NCI-H524 treated with DMSO at 0.1 percent for 48 hours (cell line): ENCODE measurements at places on chromosomes 11 and 22.

- DNase-seq: no peak
Measured at GRCh38 chr22:36056980-36057379, 28.4 kb upstream of the RBFOX2 start.

- DNase-seq: no peak
Measured at GRCh38 chr11:28490773-28491382, 382.7 kb downstream of the METTL15 start.

- no peak for DNase-seq
Measured at GRCh38 chr11:15841931-15842740, 514.2 kb downstream of the SOX6 start.

- DNase-seq: no peak
Measured at GRCh38 chr11:67640021-67640757, 626 bp upstream of the TBX10 start.

DNA sequence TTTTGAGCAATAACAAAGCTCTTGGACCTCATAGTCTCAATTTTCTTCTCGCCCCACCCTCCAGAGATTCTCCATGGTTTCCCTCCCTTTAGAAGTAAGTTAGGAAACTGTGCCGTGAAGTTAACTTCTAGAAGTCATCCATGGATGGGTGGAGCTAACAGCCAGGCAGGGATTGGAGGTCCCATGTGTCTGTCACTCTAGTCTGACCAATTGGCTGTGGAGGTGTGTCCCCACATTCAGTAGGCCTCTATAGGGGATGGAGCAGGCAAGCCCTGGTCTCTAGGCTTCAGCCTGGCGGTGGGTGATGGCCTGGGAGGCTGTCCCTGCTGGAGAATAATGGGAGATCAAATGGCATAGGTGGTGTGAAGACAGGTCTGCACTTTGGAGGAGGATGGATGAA, 50.7 kb downstream of the TP53I11 start:
- no peak for DNase-seq

DNA sequence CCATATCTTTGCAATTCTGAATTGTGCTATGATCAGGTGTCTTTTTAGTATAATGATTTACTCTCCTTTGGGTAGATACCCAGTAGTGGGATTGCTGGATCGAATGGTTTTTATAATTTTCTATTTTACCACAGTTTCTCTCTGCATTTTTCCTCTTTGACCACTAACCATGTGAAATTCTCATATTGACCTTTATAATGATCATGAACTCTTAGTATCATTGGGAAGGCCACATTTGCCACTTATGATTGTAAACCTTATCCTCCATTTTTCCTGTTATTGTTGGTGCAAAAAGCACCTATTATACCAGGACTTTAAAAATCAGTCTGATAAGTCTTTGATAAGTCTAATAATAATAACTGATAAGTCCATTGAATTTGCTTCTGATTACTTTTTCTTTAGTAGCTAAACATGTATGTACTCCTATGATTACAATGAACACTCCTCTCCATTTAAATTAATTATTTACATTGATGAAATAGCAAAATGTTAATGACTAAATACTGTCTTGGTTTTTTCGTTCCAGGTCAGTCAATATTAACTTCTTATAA, 9.6 kb downstream of the NEAT1 start:
- DNase-seq: no peak

- no peak for DNase-seq
Measured at GRCh38 chr11:121451178-121451985, 732 bp upstream of the SORL1 start.

- DNase-seq: no peak
Measured at GRCh38 chr22:50545522-50546325, at the start of gene KLHDC7B. TSS of gene KLHDC7B (plus strand) at chr22:50545899. CDS start at chr22:50546244, 345 bp downstream.

- DNase-seq: no peak
Measured at GRCh38 chr22:27196606-27197005, 539.2 kb downstream of the MIAT start.

DNA sequence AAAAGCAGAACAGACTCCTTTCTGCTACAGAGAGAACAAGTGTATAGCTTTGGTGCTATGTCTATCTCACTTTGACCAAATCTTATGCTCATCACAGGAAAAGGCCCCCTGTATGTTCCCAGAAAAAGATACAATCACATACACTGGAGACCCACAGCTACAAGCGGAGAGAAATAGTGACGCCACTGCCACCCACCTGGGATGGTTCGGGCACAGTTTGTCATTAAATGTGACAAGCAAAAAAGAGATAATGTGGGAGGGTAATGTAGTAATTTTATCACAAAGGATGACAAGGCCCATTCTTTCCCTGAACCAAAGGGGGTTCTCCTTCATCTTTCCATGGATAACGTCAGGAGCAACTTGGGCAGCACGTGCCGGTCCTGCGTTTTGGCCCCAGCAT, 32.0 kb downstream of the THOC5 start:
- DNase-seq: no peak

GRCh38 chr22:46792841-46793261, 30.4 kb downstream of the TBC1D22A start:
- no peak for DNase-seq

DNA sequence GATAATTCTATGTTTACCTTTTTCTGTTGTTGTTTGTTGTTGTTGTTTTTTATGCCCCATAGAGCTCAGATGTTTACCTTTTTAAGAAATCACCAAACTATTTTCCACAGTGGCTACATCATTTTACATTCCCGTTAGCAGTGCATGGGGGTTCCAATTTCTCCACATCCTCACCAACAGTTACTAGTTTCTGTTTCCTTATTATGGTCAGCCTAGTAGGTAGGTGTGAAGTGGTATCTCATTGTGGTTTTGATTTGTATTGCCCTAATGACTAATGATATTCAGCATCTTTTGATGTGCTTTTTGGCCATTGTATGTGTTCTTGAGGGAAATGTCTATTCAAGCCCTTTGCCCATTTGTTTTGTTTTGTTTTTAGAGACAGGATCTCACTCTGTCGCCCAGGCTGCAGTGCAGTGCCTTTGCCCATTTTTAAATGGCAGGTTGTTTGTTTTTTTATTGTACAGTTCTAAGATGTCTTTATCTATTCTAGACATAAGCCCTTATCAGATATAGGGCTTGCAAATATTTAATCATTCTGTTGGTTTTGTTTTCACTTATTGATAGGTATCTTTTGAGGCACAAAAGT, 27.5 kb downstream of the CHEK2 start:
- no peak for DNase-seq

- DNase-seq: peak; percentile 21
Measured at GRCh38 chr11:14308114-14308896, 50.7 kb downstream of the RRAS2 start.

GRCh38 chr11:3133261-3134217, 31.6 kb downstream of the OSBPL5 start:
- no peak for DNase-seq

DNA sequence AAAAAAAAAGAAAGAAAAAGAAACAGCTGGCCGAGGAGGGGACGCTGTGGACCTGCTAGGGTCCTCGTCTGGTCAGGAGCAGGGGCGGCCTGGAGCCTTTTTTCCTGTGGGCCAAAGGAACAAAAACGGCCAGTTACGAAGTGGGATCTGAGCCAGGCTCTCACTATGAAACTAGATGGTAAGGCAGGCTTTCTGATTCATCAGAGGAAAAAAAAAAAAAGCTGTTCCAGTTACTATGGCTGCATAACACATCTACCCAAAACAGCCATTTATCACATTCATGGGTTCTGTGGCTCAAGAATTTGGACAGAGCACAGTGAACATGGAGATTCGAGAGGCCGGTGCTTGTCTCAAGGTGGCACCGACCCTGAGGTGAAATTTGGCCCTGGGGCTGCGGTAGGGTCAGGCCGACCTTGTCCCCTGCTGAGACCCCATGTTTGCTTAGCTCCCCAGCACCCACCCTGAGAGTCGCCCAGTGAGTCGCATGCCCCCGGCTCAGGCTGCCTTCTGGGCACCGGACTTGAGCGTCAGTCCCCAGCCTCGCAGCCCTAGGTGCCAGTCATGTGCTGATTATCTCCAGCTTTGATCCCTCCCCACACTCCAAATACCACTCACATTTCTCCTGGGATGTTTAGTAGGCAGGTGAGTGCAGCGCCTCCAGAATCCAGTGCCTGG, 34.2 kb downstream of the MRGPRD start:
- no peak for DNase-seq

GRCh38 chr11:131584785-131585592, 214.6 kb downstream of the NTM start:
- no peak for DNase-seq

- DNase-seq: no peak
Measured at GRCh38 chr11:70057080-70057479, 21.0 kb upstream of the ANO1 start.

DNA sequence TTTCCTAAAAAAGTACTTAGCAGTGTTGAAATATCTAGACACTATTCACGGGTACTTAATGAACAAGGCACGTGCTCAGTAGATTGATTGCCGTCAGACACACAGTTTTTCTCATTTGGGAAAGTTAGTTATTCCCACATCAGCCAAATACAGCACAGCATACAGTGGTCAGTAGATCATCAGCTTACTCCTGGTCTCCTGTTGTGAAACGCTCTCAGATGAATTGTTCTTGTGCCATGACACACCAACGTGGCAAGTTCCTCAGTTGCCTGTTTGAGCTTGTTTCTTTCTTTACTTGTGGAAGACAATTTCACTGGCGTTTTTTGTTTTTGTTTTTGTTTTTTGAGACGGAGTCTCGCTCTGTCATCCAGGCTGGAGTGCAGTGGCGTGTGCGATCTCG, 8.6 kb downstream of the TAB1 start:
- no peak for DNase-seq

- DNase-seq: no peak
Measured at GRCh38 chr22:39234472-39234787, 10.4 kb downstream of the PDGFB start.

DNA sequence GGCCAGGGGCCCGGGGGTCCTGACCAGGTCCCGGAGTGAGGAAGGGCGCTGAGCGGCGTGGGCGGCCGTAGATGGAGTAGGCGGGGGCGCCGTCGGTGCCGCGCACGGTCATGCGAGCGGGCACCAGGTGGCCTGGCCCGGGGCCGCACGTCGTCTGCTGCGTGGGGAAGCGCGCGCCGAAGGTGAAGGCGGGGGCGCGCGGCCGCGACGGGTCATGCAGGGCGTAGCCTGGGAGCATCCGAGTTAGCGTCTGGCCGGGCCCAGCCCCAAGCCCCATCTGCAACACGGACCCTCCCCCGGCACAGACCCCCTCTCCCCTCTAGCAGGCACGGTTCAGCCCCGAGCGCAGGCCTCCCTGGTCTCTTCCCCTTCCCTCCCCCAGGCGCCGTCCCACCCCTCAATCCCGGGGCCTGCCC, 1.7 kb upstream of the TYMP start:
- DNase-seq: no peak

DNA sequence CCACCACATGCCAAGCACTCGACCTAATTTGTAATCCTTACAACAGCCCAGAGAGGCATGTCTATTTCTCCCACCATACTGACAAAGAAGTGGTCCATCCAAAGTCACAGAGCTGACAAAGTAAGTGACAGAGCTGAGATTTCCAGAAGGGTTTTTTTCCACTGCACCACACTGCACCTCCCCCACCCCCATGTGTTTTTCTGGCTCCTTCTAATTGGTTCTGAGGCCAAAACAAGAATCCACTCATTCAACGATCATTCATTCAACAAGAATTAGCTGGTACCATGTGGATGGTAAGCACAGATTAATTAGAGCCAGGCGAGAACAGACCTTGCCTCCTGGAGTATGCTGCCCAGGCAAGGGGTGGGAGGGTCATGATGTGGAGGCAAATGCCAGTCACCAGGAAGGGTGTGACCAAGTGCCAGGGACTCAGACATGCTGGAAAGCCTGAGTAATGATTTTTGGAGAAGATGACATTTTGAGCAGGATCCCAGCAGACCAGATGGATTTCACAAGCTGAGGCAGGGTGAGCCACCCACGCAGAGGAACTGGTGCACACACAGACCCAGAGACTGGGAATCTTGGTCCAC, 14.9 kb upstream of the PRG2 start:
- DNase-seq: no peak

GRCh38 chr11:103985041-103985440, 51.4 kb upstream of the DDI1 start:
- no peak for DNase-seq

GRCh38 chr11:76044750-76045320, 161.5 kb downstream of the WNT11 start:
- no peak for DNase-seq

- DNase-seq: no peak
Measured at GRCh38 chr11:10730151-10730550, 20.9 kb upstream of the CTR9 start.

- no peak for DNase-seq
Measured at GRCh38 chr11:117171404-117172061, 7.0 kb upstream of the SIDT2 start.

- DNase-seq: no peak
Measured at GRCh38 chr11:4066910-4067309, 27.7 kb upstream of the RRM1 start.

DNA sequence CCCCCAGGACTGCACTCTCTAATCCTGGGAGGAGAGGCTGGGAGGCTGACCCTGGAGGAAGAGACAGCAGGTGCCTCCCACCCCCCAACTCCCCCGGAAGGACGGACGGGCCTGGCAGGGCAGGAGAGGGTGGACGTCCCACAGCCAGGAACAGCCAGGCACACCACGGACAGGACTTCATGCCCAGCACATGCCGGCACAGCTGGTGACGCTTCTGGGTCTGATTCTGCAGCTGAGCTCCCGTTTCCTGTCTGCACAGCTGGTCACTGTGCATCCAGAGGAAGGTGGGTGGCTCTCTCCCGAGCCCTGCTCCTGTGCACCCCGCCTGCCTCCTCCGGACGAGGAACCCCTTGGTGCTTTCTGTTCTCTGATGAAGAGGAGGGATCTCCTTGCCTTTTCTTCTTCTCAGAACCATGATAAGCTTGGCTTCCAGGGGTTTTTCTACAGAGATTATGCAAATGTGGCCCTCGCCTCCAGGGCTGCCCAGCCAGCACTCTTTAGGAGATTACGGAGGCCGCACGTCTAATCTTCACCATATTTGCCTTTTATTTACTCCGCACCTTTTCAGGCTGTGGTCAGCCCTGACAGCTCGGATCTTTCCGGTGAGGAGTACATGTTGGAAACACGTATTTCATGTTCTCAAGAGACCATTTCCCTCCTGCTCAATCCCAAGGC, 1295.8 kb downstream of the BRD1 start:
- no peak for DNase-seq

GRCh38 chr11:93589347-93589746, 46.2 kb upstream of the SMCO4 start:
- DNase-seq: no peak

DNA sequence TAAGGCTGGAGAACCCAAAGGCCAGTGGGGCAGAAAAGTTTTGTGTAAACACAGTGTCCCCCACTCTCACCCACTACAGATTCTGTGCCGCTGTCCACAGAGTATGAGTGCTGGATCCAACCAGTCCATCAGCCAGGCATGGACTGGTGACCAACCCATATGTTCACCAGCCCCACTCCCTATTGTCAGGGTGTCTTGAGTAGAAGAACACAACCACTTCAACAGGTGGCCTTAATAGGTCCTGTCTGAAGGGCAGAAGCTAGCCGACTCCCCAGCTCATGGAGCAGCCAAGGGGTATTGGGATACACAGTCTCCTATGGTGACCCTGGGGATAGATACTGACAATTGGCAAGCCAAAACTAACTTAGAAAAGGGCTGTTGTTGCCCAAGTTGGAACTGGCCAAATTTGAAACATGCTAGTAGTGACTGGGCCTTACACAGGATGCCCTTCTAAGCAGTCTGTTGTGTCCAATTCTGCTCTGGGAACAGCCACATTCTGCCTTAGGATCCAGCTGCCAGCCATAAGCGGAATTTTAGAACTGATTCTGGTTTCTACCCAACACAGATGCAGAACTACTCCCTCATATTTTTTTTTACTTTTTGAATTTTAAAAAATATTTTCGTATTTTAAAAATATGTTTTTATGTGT, 19.8 kb upstream of the PGM2L1 start:
- no peak for DNase-seq

GRCh38 chr22:44085743-44086270, 61.7 kb downstream of the PARVB start:
- no peak for DNase-seq
